ENCODE measurements at places on chromosomes 16 and 17. TPM values are rescaled to one million over a fixed set of nuclear protein-coding genes. Genes with fewer than 3 reads are reported as not detected.

DNA sequence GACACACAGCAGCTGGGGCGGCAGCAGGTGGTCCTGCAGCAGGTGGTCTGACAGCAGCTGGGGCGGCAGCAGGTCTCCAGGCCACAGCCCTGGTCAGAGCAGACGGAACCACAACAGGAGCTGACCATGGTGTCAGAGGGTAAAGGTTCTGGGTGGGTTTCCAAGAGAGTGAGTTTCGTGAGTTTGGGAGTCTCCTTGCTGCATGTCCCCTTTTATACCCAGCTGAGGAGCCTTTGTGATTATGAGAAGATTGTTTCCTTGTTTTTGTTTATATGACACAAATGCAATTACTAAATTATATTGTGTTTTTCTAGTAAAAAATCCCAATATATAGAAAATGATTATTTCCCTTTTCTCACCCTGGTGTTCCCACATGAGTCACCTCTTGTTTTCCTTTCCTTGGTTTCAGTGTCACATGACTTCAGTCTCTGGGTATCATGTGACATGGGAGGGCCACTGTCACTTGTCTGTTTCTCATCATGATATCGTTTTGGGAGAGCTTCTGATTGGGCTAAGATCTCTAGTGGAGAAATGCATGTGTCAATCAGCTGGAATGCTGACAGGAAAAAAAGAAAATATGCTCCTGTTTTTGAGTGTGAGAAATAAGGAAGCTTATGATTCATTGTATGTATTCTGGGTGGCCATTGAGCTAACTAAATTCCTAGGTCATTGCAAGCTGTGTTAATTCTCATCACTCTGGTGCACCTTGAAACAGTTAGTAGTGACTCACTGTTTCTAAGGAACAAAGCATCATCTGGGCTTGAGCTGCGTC is at the start of gene KRTAP4-6:
TSS of gene KRTAP4-6 (minus strand) at position 185 of the 772 bp plus-strand sequence. CDS start at position 128, 57 bp downstream.
- no peak for DNase-seq

DNA sequence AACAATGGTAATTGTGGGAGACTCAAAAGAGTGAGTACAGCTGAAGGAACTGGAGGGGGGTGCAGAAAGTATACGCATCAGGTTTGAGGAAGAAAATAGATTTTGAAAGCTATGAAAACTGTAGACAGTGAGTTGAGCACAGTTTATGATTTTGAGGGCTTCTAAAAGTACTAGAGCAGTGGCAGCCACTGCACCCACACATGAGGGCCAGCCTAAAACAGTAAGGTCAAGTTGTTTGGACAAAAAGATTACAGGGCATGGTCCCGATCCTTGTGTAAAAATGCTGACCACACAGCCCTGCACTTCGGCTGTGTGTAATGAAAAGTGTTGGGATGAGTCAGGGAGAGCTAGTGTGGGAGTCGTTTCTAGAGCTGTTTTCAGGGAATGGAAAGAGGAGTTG is 2282.1 kb downstream of the TP53TG3F start:
- DNase-seq, result no peak

GRCh38 chr16:5512014-5512413 is 414.4 kb upstream of the EEF2KMT start:
- DNase-seq, result no peak

DNA sequence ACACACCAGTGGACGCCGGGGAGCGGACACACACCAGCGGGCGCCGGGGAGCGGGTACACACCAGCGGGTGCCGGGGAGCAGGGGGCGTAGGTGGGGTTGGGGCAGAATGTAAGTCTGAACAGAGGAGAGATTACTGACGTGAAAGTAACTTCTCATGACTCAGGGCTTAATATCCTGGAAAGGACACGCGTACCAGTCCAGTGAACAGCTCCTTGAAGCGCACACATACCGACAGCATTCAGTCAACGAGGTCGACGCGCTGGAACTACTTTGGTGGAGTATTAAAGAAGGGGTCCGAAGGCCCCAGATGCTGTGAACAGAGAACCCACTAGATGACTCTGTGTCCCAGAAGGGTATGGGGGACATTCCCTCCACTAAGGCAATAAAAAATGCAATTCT is 129.6 kb downstream of the ENGASE start:
- no peak for DNase-seq

DNA sequence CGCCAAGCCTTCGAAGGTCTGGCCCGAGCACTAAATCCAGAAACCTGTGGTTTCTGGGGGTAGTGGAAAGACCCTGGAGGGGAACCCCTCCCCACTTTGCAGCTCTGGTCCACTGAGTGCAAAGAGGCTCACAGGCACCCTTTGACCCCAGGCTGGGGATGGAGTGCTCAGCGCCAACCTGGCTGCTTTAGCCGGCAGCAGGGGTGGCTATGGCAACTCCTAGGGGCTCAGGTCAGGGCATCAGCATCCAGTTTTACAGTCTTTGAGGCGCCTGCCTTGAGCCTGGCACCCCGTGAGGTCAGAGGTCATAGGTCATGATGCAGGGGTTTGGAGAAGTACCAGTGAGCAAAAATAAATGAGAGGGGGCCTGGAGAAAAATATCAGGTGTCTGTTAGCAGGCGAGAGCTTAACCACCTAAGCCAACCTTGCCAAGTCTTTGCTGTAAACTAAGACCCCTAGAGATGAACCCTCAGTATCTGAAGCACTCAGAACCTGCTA is 17.9 kb downstream of the CA7 start:
- no peak for DNase-seq

GRCh38 chr17:74547736-74548135 is 1.8 kb upstream of the CD300C start:
- DNase-seq, result no peak

DNA sequence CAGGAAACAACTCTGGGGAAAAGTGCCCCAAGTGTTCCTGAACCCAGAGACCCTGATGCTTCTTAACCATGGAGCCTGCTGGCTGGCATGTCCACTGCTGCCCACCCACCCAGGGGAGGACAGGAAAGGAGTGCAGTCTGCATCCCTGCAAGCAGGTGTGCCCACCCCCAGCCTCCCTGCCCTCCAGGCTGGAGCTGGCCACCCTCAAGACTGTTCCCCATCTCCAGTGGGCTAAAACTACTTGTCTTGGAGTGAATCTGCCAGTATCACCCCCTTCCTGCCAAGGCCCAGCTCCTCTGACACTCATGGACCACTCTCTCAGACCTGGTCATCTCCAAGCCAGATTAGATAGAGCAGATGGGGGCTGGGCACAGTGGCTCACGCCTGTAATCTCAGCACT is 29.8 kb downstream of the ARHGAP27 start:
- no peak for DNase-seq

DNA sequence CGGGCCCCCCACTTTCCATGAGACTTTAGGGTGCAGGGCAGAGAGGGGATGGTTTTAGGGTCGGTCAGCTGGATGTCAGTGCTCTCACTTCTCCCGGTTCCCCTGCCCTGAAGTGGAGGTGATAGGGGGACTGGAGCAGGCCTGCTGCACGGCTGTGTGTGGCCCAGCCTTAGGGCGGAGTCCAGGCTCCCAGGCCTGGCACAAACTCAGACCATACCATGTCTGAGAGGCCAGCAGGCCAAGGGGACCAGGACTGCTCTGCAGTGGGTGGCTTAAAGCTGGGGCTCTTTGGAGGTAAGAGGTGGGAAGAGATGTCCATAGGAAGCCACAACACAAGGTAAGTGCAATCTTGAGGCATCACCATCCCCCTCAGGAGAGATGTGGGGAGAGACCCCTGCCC is 8.3 kb downstream of the TFAP4 start:
- no peak for DNase-seq

GRCh38 chr17:76572201-76572910 is 13.3 kb downstream of the ST6GALNAC2 start:
- DNase-seq, result no peak

GRCh38 chr17:51507444-51507843 is 247.1 kb downstream of the UTP18 start:
- DNase-seq, result no peak

GRCh38 chr17:32960815-32961214 is 30.8 kb upstream of the SPACA3 start:
- no peak for DNase-seq

DNA sequence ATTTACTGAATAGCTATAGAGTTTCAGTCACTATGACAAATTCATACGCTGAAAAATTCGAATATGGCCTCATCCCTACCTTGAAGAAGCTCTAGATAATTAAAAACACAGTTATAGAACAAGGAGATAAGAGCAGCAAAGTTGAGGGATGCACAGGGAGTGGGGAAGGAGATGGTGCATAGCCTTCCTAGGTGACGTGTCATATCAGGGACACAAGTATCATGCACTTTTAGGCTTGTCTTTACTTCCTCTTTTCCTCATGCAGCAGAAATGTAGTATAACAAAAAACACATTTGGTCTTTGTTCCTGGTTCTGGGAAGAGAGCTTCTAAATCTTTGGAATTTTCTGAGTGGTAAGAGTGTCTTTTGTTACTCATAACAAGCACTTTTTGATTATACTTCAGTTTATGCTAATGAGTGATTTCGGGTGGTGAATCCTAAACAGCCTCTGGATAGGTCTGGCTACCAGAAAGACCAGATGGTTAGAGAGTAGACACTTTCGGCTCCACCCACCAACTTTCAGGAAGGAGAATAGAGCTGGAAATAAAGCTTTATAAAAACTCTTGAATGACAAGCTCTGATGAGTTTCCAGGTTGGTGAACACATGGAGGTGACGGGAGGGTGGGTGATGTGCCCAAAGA is 341.4 kb downstream of the UTP18 start:
- no peak for DNase-seq

DNA sequence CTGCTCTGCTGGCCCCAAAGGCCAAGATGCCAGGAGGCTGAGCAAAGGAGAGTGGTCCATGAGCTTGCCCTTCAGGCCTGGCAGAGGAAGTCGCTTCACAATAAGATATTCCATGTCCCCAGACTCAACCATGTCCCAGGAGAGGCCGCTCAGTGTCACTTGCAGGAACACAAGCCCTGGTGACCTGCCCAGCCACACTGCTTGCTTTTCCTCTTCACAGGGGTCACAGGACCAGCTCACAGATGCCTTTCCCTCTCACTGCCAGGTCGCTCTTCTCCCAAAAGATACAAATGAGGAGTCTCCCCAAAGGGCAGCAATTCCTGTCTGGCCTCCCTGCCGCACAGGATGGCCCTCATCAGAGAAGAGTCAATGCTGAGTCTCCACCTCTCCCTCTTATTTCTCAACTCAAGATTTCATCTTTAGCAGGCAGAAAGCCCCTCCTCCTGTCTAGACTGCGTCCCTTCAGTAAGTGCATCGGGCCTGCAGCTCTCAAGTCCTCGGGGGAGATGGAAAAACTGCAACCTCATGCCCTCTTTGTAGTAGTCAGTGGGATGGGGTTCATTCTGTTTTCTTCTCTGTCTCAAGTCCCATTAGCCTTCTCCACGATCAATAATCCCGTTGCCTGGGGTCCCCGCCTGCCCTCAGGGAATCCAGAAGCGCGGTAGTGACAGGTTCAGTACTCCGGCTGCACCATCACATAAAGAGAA is 5.0 kb downstream of the JUP start:
- no peak for DNase-seq

DNA sequence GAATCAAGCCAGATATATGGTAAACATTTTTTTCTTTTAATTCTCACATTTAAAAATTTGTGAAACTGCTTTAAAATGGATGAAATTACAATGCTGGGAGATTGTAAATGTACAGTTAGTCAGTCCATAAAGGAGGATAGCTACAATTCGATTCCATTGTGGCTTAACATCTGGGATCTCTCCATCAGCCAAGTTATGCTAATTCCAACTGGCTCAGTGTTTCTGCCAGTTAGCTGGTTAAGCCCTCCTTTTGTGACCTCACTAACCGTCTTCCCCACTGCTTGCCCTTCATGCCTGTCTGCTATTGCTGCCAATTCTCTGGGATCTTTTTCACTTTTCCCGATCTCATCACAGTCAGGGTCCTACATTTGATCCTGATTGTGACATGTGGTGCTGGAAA is 1347.6 kb downstream of the CDH11 start:
- DNase-seq, result no peak

DNA sequence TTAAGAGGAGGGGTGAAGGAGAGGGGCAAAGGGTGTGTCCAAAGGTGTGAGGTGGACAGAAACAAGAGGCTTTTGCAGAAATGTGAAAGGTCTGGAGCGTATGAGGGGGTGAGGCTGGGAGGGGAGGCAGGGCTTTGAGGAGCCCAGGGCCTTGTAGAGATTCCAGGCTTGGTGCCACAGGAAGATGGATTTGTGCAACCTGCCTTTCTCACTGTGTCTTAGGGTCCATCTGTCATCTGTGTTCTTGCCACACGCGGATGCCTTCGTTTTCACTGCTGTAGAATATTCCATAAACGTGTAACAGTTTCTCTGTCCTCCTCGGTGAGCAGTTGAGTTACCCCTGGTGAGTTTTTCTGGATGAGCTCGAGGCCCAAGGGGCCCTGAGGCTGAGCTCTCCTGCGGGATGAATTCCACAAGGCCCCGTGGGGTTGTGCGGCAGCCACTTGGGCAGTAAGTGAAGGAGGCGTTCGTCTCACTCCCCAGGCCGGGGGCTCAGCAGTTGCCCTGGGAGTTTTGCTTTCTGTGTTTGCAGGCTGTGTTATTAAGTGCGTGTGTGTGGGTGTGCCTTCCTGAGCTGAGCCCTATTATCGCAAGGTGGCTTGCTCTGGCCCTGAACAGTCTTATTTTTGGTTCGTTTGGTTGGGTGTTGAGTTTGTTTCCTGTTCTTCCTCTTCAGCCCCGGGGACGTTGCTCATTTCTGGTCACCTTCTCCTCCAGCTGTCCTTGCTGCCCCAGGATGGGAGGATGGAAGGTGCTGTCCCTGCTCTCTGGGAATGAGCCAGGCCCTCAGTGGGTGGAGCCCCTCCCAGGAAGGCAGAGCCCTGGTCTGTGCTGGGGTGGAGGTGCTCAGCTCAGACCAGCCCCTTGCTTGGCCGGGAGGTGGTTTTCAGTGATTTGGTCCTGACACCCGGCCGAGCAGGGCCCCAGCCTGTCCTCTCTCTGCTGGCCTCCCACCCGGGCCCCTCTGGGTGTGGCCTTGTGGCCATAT is 28.4 kb downstream of the BAIAP2 start:
- DNase-seq, result no peak

- no peak for DNase-seq
Observed at GRCh38 chr16:57846078-57846697, 43.9 kb upstream of the KIFC3 start.

DNA sequence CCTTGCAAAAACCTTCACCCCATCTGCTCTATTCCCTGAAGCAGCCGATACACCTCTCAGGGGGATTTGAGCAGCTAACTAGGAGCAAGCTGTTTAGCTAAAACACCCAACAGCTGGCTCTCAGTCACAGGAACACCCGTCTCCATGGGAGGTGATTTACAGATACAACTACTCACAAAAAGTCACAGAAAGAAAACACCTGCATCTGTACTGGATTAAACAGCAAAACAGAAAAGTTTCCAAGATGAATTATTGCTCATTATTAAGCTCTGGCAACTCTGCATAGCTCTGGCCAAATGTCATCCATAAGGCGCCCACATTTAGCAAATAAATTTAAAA is 22.3 kb downstream of the GJC1 start:
- DNase-seq, result no peak

The TAC4 gene
- total RNA-seq, result not detected

The SLC25A10 gene
- 70.8 TPM for total RNA-seq

The MYH8 gene
- not detected for total RNA-seq

The TSPOAP1 gene
- total RNA-seq, result 0.27 TPM

The PPM1E gene
- 0.02 TPM for total RNA-seq

The CD300E gene
- total RNA-seq, result not detected

The TMEM92 gene
- 6.6 TPM for total RNA-seq

Data from HCT116 (cell line).